ENCODE measurements at places on chromosomes 3 and 15.

DNA sequence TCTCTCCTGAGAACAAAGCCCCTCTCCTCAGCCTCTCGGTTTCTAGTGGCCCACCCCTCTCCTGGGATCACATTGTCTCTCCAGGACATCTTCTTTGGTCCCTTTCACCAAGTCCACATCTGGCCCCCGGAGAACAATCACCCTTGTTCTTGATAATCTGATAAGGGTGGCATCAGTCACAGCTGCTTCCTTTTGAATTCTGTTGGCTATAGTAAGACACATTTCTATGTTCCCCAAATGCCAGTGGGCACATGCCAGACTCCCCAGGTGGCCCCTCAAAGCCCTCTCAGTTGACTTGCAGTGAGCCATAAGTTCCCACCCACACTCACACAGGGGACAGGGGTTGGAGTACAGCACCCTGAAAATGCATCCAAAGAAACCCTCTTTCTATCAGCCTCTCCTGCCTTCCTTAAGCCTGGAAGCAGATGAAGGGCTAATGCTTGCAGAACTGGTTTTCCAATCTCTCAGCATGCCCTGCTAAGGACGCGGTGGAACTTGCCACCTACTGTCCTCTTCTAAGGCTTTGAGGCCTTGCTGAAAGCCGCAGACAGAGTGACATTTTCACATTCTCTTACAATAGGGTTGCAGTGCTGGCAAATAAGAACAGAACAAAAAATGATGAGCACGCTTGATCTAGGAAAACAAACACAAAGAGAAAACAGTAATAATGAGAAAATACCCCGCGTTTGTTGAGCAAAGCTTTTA lies 101.3 kb upstream of the SLCO3A1 start:
- no peak for DNase-seq

- no peak for DNase-seq
These were observed 29.4 kb downstream of the LYSMD4 start for GRCh38 chr15:99703603-99704443.

GRCh38 chr3:43854283-43854682 lies 163.5 kb downstream of the ABHD5 start:
- DNase-seq: no peak

DNA sequence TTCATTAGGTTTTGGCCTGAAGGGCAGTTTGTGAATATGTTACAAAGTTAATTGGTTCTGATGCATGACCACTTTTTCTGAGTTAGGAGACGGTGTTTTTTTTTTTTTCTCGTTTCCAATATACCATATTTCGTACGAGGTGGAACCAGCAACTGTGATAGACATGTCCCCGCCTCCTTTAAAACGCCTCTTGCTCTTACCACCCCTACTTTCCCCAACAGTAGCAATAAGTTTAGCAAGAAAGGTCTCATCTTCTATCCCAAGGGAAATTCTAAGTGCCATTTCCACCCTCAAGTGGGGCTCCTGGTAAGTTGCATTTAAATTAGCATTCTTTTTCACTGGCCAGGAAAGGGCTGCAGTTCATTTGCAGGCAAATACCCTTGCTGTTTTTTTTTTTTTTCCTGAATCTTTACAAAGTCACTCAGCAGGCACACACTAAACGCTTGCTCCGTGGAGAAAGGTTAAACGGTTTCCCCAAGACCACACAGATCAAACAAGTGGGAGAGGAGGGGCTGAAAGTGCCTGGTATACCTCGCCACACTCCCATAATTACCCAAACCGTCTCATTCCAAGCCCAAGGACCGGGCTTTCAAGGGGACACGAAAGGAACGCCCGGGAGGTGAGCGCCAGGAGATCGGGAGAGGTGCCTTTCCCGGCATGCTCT lies 39.5 kb upstream of the MGA start:
- DNase-seq: no peak

DNA sequence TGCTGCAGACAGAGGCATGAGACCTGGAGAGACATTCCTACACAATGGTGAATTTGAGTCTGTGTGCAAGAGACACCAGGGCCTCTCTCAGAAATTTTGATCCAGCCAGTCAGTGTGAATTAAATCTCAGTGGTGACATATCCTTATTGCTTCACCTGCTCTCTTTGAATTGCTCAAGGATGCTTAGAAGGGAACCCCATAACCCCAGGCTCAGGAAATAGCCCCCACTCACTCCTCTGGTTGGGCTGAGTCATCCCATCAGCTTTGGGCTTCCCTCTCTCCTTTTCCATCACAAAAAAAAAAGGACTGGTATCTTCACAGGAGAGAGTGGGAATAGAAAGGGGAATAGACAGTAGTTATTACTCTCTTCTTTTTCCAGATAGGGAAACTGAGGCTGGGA lies 33.0 kb upstream of the LARS2 start:
- DNase-seq: no peak

DNA sequence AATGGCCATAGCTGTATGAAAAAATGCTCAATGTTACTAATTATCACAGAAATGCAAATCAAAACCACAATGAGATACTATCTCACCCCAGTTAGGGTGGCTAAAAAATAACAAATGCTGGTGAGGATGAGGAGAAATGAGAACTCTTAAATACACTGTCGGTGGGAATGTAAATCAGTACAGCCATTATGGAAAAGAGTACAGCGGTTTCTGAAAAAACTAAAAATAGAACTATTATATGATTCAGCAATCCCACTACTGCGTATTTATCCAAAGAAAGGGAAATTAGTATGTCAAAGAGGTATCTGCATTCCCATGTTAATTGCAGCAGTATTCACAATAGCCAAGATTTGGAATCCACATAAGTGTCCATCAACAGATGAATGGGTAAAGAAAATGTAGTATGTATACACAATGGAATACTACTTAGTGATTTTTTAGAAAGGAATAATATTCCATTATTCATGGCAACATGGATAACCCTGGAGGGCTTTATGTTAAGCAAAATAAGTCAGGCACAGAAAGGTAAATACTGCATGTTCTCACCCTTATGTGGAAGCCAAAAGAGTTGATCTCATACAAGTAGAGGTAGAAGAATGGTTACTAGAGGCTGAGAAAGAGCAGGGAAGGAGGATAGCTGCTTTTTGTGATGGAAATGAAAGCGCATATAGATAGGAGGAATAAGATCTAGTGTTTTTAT lies 35.0 kb downstream of the SERP1 start:
- no peak for DNase-seq

GRCh38 chr3:127740136-127740915 lies 67.6 kb downstream of the ABTB1 start:
- no peak for DNase-seq

DNA sequence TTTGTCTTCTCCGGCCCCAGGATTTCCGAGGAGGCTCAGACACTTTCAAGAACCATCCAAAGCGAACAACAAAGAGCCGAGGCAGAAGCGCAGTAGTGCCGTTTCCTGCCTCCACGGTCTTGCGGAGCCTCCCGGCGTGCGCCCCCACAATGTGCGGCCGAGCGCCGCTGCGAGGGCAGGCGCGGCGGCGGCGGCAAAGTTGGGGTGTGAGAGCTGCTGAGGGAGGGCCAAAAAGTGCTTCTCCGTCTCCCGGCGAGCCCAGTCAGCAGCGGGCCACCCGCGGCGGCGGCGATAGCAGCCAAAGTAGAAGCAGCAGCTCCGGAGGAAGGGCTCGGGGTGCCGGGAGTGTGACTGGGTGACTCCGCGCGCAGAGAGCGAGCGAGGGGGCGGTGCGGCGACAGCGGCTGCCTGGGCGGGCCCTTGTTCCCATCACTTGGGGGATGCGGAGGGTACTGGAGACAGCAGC lies 749.1 kb downstream of the ROBO1 start:
- peak; percentile 6 for DNase-seq

Data from CD4-positive, CD25-positive, alpha-beta regulatory T cell (primary cell).